Memory B cell (primary cell): ENCODE measurements at places on chromosomes 2 and 18.
A peak's percentile ranks its signal among the peaks of the same experiment; 100 is the strongest.

DNA sequence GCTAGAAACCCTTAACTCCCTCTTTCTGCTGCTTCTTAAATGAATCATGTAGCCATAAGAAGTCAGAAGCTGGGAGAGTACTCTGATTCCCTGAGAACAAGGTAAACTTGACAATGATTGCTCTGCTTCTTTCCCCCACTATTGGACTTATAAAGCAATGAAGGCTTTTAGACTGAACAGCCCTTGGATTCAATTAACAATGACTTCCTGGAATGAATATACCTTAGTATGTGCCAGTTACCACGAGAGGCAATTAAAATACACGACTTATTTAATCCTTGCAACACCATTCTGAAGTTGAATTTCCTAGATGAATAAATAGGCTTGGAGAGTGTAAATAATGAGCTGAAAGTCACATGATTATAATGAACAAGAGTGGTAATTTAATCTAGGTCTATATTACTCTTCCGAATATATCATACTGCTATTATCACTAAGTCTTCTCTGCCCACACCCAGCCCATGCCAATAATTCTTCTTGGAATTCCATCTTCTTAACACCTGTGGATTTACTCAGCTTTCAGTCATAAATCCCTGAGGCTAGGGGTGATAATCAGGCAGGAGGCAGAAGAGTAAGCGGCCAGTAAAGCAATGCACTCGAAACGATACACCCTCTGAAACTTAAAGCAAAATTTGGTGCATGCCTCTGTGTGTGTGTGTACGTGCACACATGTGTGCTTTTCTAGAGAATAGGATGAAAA, 170.2 kb downstream of the ATAD2B start:
- H3K27ac ChIP-seq = no peak overlapping the region
- DNase-seq = no peak
- H3K4me1 ChIP-seq = peaks cover 2% of the 10 kb centered on the region
- H3K27me3 ChIP-seq = no peaks in the 10 kb centered on the region
- H3K4me3 ChIP-seq = no peak overlapping the region

DNA sequence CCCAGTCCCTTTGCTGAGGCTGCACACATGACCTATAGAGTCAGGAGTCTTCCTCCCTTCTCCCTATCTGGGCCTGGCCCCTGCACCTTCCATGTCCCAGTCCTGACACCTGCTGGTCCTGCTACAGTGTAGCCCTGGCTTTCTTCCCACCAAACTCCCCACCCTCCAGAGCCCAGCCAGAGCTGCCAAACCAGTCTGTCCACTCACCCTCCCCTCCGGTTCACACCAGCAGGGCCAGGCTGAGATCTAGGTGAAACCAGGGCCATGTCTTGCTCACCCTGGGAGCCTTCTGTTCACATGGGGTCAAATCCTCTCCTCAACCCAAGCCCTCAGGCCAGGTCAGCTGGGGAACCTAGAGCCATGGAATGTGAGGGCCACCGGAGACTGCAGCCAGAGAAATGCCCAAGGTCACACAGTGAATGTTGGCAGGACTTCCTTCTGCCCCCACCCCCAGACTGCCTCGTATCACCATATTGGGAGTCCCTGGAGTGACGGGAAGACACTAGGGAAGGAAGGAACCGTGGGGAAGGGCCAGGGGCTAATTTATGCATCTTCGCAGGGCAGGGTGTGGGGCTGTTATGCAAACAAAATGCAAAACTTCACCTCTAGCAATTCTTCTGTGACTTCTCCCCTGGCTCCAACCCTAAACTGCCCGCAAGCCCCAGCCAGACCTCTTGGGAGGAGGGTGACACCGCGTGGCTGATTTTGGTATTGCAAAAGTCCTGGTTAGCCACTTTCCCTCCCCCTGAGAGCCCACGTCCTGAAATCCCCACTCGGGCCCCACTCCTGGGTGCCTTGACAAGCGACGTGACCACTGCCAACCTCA, 14.6 kb downstream of the TNS1 start:
- H3K27ac ChIP-seq = no peak overlapping the region
- peak; percentile 85 for DNase-seq
- no peak overlapping the region for H3K4me3 ChIP-seq
- peaks cover 10% of the 10 kb centered on the region for H3K27me3 ChIP-seq
- peaks cover 3% of the 10 kb centered on the region for H3K4me1 ChIP-seq

GRCh38 chr18:79923896-79924585, 27.4 kb downstream of the SLC66A2 start:
- H3K27ac ChIP-seq = no peak overlapping the region
- H3K36me3 ChIP-seq = peaks cover 47% of the 10 kb centered on the region
- no peak overlapping the region for H3K4me3 ChIP-seq
- DNase-seq = no peak
- H3K4me1 ChIP-seq = peaks cover 11% of the 10 kb centered on the region

GRCh38 chr2:207881902-207882301, 112.2 kb upstream of the FZD5 start:
- peaks cover 3% of the 10 kb centered on the region for H3K36me3 ChIP-seq
- no peaks in the 10 kb centered on the region for H3K4me1 ChIP-seq
- H3K27ac ChIP-seq = no peak overlapping the region
- H3K4me3 ChIP-seq = no peak overlapping the region
